ENCODE measurements at places on chromosomes 1 and 21.

DNA sequence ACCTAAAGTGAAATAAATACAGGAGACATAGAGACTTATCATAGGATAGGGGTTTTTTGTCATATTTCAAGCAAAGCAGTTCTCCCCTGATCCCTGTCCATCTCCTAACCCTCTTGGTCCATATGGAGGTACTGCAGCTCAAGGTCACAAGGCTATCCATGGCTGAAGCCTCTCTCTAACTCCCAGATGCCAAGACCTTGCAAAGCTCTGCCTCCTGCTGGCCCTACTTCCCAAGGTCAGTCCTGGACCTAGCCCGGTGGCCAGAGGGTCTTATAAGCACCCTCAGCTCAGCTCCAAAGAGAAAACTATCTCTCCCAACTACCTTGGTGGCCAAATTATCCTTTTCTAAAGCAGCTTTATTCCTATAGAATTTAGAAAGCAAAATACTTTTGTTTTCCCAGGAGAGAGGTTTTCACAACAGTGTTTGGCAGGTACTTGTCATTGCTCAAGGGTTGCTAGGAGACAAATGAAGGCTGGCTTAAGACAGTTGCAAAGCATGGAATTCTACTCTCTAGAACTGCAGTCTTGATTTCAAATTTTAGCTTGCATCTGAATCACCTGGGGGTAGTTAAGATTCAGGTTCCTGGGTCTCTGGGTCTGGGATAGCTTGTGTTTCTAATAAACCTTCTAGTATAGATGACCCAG is 121.5 kb downstream of the XCL2 start:
- no peak for DNase-seq

GRCh38 chr21:36909423-36909822 is 57.0 kb downstream of the HLCS start:
- no peak for DNase-seq

DNA sequence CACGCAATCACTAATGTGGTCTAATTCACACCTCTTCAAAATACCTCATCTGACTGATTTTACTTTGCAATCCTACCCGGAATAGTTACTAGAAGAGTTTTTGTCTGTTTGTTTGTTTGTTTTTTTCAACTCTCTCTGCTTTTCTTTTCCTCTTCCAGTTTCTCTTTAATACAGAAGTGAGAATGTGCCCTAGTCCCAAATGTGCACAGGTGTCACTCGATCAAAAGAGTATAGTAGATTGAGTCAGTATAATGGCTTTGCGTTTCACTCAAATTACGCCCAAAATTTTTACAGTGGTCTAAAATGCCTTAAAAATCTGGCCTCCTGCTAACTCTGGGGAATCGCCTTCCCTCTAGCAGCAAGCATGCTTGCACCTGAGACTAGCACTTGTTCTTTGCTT is 1536.8 kb downstream of the KCNT2 start:
- DNase-seq, result no peak

DNA sequence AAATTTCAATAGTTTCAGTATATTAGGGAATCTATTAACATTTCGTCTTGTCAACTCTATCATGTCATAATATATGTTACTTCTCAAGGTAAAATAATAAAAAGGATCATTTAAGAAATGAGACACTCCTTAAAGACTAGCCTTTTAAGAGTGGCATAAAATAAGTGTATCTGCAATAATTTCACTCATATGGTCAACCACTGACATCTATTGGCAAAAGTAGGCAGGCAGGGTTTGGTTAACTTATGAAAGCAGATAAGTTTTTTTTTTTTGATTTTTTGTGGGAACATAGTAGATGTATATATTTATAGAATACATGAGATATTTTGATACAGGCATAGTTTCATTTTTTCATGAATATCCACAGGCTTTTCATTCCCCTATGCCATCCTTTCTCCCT is 5.5 kb upstream of the RGS21 start:
- no peak for DNase-seq

DNA sequence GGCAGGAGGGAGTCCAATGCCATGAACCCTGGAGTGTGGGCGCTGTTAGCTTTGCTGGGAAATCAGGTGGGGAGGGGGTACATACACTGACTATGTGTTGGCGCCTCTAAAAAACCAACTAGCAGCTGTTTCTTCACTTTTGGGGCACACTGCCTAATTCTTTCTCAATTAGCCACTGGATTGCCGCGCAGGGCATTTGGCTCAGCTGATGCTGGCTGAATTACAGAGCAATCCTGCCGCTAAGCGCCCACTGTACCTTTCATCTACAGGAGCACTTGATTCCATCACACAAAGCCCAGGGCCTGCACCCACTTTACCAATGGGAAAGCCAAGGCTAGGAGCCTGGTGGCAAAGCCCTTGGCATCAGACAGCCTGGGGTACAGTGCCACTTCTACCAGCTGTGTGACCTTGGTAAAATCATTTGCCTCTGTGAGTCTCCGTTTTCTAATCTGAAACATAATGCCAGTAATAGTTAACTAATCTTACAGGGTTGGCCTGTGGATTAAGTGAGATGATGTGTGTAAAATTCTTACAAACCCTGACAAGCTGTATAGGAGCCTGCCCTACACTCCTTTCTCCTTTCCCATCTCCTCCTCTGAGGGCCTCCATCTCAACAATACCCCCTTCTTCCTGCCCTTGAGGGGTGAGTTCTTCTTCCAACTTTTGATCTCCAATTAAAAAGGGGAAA is 59.0 kb downstream of the UBE2T start:
- no peak for DNase-seq

- no peak for DNase-seq
Observed at GRCh38 chr1:164855716-164856329, 296.8 kb downstream of the PBX1 start.

- no peak for DNase-seq
Observed at GRCh38 chr1:214404571-214405213, 123.7 kb downstream of the SMYD2 start.

DNA sequence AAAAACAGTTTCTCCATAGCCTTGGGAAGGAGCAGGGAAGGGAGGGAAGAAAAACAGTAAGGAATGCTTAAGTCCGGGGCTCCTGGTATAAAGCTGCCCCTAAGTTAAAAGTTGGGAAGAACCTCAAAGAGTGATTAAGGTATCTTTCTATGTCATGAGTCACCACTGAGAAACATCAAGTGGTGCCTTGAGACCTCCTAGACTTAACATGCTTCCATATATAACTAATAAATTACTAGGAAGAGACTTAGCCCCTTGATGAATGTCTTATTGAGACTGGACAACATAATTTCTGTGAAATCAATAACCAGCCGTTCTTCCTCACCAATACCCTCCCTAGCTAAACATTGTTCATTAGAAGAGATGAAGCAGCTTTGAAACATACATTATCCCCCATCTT is 121.8 kb upstream of the SLC44A3 start:
- DNase-seq, result no peak

DNA sequence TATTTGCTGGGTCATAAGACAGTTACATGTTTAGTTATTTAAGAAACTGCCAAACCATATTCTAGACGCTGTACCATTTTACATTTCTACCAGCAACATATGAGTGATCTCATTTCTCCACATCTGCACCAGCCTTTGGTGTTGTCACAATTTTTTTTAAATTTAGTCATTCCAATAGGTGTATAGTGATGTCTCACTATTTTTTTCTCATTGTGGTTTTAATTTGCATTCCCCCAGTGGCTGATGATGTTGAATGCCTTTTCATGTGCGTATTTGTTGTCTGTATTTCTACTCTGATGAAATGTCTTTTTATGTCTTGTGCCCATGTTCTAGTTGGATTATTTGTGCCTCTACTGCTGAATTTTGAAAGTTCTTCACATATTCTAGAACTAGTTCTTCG is 38.4 kb downstream of the NFASC start:
- no peak for DNase-seq

GRCh38 chr21:29667651-29668050 is 272.1 kb downstream of the GRIK1 start:
- DNase-seq, result no peak

DNA sequence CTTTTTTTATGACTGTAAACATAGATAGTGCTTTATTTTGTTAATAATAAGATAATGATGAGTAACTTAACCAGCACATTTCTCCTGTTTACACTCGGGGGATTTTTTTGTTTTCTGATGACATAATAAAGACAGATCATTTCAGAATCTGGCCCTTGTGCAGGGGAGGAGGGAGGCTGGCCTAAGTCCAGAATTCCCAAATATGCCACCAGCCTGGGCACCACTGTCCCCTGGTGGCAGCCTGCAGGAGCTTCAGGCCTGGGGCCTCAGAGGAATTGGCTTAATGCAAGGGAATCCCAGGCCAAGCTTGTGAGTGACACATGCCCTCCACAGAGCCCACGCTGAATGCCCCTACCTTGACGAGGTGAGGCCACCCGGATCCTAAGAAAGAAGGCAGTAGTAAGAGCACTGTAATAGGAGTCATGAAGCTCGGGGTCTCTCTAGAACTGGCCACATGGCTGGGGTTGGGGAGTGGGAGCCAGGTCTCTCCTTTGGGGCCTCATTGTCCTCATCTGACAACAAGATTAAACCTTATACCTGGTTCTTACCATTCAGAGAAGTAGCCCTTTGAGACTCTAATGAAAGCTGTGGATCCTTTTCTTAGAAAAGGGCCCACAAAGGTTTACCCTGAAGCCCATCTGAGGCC is 24.1 kb downstream of the ETNK2 start:
- DNase-seq, result no peak

DNA sequence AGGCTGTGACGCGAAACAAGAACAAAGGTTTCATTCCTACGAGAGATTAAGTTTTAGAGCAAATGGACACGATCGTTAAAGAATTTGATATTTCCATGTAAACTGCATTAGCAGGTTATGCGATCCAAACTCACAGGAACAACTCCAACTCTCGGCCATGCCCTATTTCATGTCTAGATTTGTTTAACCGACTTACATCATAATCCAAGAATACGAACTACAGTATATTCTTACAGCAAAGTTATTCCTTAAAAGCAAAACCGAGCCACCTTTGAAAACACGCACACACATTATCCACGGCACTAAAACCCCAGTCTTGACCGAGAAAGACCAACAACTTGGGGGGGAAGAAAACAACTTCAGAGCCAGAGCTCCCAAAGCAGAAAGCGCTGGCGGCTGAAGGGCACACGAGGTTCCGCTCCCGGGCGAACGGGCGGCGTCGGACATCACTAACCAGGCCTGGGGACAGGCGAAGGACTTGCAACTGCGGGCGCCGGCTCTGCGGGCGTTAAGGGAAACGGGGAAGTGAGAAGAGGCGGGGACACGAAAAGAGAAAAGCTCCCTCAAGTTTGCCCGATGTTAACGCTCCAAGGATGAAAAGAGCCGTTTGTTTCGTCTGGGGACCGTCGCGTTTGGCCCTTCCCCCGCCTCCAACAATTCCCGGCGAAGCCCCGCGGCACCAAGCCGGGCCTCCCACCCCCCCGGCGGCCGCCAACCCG is 690 bp downstream of the B3GALNT2 start:
- peak; percentile 39 for DNase-seq

- no peak for DNase-seq
Observed at GRCh38 chr1:114355240-114355639, 155.8 kb downstream of the TRIM33 start.

GRCh38 chr1:99573431-99574217 is 72.3 kb upstream of the PALMD start:
- DNase-seq, result no peak

GRCh38 chr1:232127190-232127589 is 500.6 kb downstream of the DISC1 start:
- no peak for DNase-seq

GRCh38 chr1:242206994-242207393 is 208.1 kb upstream of the MAP1LC3C start:
- DNase-seq, result no peak

DNA sequence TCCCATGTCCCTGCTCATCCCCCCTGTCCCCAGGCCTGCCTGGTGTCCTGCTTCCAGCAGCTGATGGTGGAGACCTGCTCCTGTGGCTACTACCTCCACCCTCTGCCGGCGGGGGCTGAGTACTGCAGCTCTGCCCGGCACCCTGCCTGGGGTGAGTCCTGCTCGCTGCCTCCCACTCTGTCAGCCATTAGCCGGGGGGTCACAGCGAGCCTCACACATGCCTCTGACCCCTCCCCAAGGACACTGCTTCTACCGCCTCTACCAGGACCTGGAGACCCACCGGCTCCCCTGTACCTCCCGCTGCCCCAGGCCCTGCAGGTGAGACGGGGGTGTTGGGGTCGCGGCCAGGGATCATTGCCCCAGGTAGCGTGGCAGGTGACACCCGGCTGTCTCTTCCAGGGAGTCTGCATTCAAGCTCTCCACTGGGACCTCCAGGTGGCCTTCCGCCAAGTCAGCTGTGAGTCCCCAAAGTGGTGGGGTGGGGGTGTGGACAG is 10.0 kb downstream of the SCNN1D start:
- DNase-seq, result no peak
